ENCODE measurements at places on chromosomes 4 and X. TPM values are rescaled to one million over a fixed set of nuclear protein-coding genes. Genes with fewer than 3 reads are reported as not detected.

The CLCN4 gene
- total RNA-seq = 2.9 TPM

- DNase-seq = no peak
These were observed 103.8 kb upstream of the HPF1 start for GRCh38 chr4:169861593-169861992.

- no peak for DNase-seq
These were observed 13.4 kb upstream of the DHRSX start for GRCh38 chrX:2514131-2514530.

DNA sequence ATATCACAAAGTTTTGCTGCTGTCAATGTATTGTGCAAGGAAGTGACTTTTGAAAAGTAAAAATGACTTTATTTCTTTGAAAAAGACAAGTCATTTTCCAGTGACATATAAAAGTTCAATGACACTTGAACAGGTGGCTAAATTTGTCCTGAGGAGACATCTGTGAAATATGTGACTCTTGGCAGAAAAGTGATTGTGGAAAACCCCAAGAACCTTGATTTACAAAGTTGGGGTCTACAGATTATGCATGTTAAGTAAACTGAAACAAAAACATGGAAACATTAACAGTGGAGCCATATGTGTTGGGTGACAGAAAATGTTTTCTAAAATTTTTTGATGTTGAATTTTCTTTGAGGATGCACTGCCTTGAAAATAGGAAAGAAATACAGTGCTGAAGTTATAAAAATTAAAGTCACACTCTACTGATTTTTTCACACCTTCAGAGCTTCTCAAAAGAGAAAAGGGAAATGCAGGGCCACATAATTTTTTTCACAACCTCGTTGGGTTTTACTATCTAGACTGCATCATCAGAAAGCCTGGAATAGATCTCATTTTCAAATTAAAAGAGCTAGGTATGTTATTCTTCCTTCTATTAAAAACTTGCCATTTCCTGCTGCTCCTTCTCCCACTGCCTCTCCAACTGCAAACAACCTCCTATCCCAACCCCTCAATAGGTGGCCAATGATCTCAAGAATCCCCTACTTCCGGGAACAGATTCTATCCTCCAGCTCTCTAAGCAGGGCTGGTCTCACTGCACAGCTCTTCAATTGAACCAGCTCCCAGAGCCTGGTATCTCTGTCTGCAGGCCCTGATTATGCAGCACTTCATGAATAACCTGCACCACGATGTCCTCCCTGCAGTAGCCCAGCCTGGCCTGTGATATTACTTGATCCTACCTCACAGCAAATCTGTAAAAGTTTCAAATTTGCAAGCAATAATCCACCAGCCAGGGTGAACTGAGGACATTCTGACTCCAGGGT is 570.8 kb upstream of the CPEB2 start:
- DNase-seq = no peak
